ENCODE measurements at places on chromosomes 11 and 22.

DNA sequence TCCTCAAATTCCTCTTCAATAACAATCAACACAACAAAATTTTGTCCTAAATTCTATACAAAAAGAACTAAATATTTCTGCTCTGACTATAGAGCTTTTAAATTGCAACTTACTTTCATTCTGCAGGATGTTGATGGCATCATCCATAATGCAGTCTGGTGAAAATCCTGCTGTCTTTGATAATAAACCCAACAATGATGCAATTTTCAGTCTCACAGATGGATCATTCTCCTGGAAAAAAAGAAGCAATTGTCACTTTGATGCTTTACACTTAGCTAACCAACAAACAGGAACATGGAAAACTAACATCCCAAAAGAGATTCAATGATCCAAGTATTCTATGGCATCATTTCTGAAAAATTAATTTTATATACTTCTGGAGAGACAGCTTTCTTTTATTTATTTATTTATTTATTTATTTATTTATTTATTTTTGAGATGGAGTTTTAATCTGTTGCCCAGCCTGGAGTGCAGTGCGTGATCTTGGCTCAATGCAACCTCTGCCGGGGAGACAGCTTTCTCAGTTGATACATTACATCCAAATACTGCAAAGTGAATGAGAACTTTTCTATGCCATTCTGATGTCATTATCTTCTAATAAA, 13.0 kb downstream of the INTS4 start:
- no peak for DNase-seq

GRCh38 chr22:27797520-27798391, 3.8 kb downstream of the MN1 start:
- no peak for DNase-seq

GRCh38 chr22:34427841-34428240, 507.6 kb upstream of the LARGE1 start:
- no peak for DNase-seq

GRCh38 chr11:27203077-27203647, 159.9 kb downstream of the CCDC34 start:
- no peak for DNase-seq

DNA sequence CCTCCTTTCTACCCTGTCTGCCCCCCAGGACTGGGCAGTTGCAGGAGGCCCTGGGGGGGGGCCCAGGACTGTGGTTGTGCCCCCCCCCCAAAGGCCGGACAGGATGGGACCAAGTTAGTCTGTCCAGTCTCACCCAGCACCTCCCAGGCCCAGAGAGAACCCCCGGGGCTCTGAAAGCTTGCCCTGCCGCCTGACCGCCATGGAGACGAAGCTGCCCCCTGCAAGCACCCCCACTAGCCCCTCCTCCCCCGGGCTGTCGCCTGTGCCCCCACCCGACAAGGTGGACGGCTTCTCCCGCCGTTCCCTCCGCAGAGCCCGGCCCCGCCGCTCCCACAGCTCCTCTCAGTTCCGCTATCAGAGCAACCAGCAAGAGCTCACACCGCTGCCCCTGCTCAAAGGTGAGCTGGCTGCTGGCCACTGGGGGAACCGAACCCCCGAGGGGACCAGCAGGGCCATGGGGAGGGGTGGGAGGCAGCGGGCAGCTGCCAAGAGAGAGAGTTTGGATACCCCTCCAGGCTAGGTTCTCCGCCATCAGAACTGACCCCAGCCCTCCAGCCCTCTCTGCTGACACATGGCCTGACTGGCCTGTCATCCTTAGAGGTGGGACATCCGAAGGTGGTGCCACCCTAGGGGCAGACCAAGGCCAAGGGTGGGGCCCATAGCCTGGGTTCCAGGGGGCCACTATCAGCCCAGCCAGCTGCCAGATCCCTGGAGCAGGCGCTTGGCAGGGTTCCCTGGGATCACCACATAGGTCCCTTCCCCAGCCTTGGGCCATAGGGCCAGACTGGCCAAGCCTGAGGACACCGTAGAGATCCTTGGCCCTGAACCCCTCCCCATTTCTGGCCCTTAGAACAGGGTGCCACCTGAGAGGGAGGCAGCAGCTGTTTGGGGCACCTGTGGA, 1.3 kb downstream of the PPP2R5B start:
- DNase-seq = no peak

- no peak for DNase-seq
These were observed 8.8 kb downstream of the ACP2 start for GRCh38 chr11:47239852-47240251.

DNA sequence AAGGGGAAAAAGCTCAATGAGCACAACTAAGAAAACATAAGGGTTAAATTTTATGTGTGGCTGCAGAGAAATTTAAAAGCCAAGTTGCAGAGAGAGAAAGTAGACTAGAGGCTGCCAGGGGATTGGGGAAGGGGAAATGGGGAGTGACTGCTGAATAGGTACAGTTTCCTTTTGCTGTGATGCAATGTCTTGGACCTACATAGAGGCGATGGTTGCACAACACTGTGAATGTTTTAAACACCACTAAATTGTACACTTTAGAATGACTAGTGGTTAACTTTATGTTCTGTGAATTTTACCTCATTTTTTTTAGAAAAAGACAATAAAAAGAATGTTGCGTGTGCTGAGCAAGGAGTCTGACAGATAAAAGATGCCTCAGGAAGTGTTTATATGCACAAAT, 36.5 kb downstream of the TENM4 start:
- DNase-seq = no peak

DNA sequence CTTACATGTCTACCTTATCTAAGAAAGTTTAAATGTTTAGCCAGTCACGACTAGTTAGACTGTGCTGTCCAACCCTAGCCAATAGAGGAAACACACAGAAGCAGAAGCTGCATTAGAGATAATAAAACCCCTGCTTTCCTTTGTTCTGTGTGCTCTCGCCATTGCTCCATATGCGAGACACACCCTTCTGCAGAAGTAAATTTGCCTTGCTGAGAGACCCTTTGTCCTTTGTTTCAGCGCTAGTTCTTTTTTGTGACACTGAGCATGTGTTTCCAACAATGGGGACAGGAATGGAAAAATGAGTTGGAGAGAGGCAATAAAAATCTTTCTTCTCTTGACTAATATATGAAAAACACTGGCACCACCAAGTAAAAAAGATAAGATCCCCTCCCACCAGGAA, 18.1 kb upstream of the MS4A4E start:
- DNase-seq = no peak

GRCh38 chr11:43747130-43747802, 66.7 kb downstream of the HSD17B12 start:
- no peak for DNase-seq

GRCh38 chr11:10076458-10077141, 217.4 kb downstream of the SBF2 start:
- no peak for DNase-seq

DNA sequence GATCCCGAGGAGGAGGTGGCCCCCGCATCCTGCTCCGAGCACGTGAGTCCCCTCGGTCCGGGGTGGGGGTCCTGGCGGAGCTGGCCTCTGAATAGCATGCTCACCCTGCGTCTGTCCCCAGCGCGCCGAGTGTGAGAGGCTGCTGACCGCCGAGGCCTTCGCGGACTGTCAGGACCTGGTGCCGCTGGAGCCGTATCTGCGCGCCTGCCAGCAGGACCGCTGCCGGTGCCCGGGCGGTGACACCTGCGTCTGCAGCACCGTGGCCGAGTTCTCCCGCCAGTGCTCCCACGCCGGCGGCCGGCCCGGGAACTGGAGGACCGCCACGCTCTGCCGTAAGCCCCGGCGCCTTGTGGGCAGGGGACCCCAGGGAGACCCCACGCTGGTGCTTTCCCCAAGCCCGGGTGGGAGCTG, 3.5 kb downstream of the MUC2 start:
- DNase-seq = no peak
